ENCODE measurements at places on chromosomes 16 and 17.

DNA sequence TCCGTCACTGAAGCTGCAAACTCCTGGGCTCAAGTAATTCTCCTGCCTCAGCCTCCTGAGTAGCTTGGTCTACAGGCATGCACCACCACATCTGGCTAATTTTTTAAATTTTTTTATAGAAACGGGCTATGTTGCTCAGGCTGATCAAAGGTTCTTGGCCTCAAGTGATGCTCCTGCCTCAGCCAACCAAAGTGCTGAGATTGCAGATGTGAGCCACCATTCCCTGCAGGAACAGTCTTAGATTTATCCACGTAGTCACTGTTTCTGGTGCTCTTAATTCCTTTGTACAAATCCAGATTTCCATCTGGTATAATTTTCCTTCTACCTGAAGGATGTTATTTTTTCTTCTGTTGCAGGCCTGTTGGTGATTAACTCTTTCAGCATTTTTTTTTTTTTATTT is 13.0 kb downstream of the SLC26A11 start:
- no peak for DNase-seq

GRCh38 chr17:19364699-19365498 is 2.4 kb upstream of the B9D1 start:
- no peak for DNase-seq

GRCh38 chr16:54588026-54588425 is 301.4 kb upstream of the IRX3 start:
- no peak for DNase-seq

DNA sequence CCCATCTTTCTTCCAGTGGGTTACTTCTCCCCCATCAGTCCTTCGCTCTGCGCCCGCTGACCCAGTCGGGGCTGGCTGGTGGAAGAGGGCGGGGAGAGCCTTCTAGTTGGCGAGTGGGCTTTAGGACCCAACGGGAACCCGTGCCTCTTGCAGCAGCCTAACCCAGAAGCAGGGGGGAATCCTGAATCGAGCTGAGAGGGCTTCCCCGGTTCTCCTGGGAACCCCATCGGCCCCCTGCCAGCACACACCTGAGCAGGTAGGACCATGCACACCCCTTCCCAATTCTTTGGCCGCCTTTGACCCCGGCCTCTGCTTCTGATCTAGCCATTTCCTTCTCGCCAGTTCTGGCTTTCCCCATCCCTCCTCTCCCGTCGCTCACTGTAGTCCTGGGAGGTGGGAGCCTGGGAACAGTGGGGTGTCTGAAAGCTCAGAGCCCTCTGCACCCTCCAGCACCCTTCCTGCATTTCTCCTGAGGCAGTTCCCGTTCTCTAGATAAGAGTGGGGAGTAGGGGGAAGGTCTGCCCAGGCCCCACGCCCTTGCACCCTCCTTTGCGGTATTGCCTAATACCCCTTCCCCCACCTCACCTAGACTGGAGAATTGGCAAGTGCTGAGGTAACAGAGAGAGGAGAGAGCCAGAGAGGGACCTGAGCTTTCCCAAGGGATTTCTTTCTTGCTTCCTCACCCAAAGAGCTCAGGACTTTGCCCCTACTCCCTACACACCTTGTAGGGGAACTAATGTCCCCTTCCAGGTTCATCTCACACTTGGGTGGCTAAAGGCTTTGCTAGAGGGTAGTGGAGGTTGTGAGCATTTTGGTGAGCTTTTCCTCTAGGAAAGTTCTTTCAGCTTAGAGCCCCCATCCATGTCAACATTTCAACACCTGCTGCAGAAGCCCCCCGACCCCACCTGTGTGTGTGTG is at the start of gene RARA:
Gene RARA (plus strand): TSS at position 150 of the 918 bp plus-strand sequence. CDS start 22,039 bp downstream, outside the sequence.
- DNase-seq = no peak

GRCh38 chr16:8788578-8789172 is 8.8 kb downstream of the TMEM186 start:
- DNase-seq = no peak

- DNase-seq = no peak
Measured at GRCh38 chr17:17573912-17574311, 17.6 kb downstream of the PEMT start.

DNA sequence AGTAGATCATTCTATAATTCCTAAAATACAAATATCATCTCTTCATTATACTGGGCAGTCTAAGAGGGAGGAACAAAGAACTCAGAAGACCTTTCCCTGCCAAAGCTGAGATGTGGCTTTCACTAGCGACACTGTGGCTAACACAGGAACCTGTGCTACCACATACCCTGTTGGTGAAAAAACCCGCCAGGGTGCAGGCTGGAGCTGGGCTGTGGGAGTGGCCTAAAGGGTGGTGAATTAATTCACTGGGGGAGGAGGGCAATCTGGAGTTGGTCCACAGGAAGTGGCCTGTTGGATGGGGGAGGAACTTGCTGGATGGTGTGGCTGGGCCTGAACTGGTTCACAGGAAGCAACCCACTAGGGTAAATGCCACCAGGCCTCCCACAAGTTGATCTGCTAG is 7.4 kb downstream of the ZNF594 start:
- DNase-seq = no peak

DNA sequence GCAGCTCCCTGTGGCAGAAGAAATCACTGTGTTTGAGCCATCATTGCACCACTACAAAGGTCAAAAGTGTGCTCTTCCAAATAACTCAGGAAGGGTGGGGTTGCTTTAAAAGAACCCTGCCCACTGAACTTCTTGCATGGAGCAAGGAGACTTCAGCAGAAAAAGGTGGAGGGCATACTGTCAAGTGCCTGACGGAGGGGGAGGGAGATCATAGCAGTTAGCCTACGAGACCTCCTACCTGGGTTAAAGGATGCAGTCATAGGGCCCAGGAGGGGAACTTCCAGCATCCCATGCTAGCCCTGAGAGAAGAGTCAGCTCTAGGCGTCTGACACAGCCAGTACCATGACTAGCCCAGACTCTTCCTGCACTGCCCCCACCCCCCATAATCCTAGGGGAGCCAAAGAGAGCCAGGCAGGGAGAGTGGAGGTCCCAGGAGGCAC is 45.3 kb upstream of the MSI2 start:
- no peak for DNase-seq

DNA sequence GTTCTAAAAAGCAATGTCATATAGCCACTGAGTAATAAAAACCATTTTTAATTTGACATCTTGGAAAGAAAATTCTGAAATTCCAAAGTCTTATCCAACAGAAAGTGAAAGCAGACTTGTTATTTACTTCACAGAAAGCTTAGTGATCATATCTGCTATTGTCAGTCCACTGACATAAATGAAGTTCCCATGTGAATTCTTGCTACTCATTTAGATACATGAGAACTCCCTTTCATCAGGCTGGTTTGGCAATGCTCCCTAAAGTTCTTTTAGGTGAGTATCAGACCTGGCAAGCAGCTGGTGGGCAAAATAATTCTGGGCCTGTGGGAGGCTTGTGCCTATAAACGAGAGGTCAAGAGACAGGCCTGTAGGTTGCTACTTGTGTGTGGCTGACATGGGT is 23.4 kb downstream of the NME2 start:
- no peak for DNase-seq

DNA sequence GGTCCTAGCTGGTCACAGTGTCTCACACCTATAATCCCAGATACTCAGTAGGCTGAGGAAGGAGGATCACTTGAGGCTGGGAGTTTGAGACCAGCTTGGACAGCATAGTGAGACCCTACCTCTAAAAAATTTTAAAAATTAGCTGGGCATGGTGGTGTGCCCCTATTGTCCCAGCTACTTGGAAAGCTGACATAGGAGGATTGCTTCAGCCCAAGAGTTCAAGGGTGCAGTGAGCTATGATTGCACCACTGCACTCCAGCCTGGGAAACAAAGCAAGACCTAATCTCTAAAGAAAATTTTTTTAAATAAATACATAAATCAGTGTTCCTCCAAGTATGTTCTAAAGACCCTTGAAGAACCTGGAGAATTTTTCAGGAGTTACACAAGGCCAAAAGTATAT is 50.6 kb upstream of the GNAO1 start:
- DNase-seq = no peak

DNA sequence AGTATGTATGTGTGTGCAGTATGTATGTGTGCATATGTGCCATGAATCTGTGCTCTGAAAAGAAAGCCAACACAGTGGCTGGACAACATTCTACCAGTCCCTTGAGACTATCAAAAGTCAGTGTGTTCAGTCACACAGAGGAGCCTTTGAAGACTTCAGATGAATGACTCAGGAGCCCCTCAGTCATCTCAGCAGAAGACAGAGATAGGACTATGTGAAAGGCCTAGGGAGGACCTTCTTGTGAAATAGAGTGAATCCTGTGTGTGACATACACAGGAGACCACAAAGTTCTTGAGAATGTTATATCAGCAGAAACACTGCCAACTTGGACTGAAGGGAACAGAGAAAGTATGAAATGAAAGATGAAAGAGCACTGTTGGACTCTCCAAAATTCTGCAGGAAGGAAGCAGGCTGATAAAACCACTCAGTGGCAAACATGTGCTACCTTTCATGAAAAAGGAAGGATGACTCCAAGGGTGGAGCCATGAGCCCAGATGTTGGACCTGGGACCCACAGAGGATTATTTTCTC is 108.4 kb downstream of the METRNL start:
- DNase-seq = no peak

GRCh38 chr16:84367297-84367680 is 1.0 kb upstream of the ATP2C2 start:
- DNase-seq = no peak

- DNase-seq = no peak
Measured at GRCh38 chr17:67582673-67583081, 135.1 kb upstream of the NOL11 start.

DNA sequence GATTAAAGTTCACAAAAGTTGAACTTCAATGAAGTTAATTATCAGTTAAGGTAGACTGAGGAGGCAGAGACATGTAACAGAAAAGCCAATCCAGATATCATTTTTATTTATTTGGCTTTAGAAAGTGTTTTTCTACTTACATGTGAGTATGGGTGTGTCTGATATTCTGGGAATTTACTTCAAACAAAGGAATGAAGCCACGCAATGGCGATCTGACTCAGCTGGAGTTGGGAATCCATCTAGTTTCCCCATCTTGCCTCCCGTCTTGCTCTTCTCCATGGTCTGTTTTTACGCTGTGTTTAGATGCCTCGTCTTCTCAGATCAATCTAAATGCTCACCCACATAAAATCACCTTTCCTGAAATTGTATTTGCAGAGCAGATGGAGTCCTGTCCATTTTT is 1.7 kb upstream of the KCNJ16 start:
- no peak for DNase-seq

DNA sequence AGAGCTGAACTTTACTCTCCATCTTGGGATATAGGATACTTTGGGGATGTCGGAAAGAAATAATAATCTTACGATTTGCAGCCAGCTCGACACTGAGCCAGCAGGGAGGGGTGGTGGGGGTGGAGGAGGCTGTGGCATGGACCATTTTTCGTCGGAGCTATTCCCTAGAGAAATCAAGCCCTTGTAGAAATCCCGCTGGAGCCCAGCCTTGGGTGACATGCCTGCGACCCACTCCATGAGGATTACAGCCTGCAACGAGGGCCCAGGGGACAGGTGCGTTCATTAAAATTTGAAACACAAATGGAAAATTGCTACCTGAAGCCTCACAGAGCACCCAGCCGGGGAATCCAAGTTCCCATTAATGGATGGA is 82.8 kb upstream of the GSE1 start:
- no peak for DNase-seq

DNA sequence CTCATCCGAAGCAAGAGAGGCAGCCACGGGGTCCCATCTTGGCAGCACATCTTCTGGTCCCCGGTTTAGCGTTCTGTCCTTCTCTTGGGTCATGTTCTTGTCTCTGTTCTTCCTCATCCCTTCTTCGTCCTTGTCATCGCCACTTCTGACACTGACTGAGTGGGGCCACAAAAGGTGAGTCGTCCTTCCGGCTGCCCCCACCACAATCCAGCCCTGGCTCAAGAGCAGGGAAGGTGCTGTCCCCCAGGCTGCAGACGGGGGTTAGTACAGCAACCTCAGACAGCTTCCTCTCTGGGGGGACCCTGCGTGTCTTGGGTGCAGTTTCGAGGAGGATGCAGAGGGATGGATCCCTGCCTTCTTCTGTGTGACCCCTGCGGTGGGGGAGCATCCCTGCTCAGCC is 21.8 kb downstream of the NAA60 start:
- DNase-seq = no peak

DNA sequence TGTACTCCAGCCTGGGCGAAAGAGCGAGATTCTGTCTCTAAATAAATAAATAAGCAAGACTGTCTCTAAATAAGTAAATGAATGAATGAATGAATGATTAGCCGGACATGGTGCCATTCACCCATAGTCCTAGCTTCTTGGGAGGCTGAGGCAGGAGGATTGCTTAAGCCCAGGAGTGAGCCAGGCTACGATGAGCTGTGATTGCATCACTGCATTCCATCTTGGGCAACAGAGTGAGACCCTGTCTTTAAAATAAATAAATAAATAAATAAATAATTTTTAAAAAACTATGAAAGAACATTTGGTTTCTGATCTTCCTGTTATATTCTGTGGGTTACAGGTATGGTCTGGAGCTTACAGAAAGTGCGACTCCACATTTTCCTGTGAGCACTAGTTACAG is 65.0 kb downstream of the C17orf58 start:
- no peak for DNase-seq

- DNase-seq = no peak
Measured at GRCh38 chr17:63841350-63842172, 924 bp downstream of the SMARCD2 start.

GRCh38 chr16:72848759-72849664 is 198.9 kb downstream of the ZFHX3 start:
- no peak for DNase-seq

GRCh38 chr17:18105595-18105994 is 3.0 kb upstream of the MYO15A start:
- DNase-seq = no peak

GRCh38 chr16:12236589-12236988 is 260.1 kb downstream of the SNX29 start:
- DNase-seq = no peak

DNA sequence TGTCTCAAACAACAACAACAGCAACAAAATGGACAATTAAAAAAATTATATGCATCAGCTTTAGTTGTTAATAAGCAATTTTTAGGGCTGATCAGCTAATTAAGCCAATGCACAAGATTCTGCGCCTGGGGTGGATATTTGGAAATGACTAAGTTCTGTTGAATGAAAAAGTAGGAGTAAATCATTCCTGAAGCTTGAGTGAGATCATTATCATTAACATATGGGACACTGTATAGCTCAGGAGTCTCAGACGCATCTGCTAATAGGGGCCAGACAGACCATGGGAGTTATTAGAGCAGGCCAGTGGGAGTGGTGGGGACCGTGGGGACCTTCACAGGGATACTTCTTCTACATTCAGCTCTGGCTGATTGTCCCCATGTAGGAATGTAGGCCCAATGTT is 22.8 kb downstream of the IRX5 start:
- DNase-seq = no peak

DNA sequence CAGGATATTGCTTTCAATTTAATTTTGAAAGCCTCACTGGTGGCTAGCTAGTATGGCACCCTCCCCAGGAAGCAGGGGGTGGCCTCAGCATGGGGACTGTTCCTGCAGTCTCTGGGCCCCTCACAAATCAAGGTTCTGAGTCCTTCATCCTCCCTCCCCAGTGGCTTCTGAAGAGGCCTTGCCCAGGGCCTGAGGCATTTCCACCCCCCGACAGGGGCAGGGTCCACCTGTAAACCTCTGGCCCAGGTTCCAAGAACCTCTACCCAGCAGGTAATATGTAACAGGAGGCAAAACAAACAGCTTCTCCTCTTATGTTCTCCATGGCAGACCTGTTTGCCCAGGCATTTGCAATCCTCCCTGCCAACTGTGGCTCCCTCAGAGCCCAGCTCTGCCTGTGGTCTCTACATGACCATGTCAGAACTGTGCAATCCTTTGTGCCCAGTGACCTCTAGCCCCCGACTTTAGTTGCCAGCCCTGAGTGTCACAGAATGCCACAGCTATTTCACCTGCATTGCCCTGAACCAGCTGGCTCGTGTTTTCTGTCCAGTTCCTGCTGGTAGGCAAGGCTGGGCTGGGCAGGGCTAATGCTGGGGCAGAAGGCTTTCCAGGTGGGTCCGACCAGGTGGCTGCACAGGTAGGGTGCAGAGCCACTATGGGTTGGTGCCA is 14.3 kb downstream of the ACSF2 start:
- DNase-seq = no peak
